ENCODE measurements at places on chromosomes 7 and 10.

DNA sequence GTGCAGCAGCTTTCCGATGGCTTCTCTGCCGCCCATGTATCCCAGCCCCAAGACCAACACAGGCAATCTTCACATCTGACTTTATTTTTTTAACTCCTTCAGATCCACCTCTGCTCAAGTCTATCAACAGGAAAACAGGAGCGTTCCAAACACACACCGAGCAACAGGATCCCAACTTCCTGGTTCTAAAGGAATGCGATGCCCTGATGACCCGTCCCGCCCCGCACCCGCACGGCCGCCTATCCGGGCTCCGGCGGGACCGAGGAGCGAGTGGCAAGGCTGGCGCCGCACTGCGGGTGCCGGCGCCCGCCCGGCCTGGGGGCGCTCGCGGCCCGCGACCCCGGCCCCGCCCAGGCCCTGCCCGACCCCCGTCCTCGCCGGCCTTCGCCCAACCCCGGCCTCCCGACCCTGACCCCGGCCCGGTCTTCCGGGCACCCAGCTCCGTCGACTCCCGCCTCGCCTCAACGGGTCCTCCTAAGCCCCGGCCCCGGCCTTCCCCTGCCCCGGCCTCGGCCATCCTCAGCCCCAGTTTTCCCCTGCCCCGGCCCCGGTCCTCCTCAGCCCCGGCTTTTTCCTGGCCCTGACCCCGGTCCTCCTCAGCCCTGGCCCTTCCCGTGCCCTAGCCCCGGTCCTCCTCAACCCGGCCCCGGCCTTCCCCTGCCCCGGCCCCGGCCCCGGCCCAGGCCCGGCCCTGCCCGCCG is 730 bp downstream of the LARP4B start:
- peak; percentile 11 for DNase-seq

DNA sequence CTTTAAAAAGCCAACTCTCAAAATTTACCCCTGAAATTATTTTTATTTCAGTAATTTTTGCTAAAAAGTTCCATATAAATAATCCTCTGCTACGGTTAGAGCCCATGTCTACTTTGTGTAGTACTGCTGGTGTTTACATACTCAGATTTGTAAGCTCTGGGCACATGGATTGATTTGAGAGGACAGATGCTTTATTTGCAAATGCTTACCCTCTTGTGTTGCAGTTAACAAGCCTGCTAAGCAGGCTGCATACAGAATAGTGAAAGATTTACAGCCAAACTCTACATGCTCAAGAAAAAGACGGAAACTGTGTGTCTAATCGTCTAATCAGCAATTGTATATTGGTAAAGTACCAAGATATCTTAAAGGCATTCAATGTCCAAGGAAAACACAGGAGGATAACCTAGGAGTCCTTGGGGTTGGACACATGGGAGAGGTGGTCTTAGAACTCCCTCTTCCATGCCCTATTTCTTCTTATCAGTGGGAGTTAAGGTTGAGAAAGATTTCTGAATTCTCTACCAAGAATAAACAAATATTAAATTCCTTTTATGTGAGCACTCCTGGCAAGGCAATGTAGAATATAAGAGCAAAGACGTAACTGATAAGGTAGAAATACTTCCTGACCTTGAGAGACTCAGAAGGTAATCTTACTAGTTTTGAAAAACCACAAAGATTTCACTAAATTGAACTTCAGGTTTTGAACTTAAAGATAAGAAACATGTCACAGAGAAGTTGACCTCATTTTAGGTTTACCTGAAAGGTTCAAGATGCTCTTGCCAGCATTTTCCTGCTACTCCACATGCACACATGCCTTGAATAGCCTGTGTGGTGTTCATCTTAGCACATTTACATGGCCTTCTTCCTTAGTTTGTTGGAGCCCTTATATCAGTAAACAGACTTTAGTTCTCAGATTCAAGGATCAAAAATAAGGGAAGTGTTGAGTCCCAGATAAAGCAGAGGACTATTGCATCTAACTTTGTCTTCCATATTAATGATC is 1216.5 kb downstream of the SORCS3 start:
- no peak for DNase-seq

DNA sequence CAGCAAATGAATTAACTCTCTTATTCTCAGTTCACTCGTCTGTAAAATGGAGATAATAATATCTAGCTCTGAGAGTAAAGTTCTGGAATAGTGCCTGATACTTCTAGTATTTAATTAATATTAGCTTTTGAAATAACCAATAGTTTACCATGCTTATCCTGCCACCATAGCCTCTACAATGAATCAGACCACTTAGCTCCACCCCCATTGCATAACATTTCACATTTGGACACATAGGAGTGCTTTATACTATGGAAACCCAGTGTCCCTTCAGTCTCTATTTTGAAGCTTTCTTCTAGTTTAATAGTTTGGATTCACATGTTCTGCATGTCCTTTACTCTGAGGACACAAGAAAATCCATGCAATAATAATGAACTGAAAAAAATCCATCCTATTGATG is 427.3 kb upstream of the C7orf33 start:
- DNase-seq, result no peak

DNA sequence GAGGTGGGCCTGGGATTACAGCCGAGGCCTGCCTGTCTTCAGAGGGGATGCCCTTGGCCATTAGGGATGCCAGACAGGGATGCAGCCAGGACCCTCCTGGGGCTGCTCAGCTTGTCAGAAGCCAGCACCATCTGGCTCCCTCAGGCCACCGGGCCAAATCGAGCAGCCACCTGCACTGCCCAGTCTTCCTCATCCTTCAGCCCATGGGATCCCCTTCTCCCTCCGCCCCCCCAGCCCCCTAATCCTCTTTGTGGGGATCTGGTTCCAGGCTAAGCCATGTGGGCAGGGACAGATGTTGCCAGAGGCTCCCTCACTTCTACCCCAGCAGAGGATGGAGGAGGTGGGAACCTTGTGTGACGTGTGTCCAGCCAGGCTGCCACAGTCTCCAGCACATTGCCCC is 137.4 kb upstream of the PPIF start:
- peak; percentile 91 for DNase-seq

GRCh38 chr10:121680879-121681655 is 82.8 kb upstream of the FGFR2 start:
- DNase-seq, result peak; percentile 72

- DNase-seq, result peak; percentile 7
Measured at GRCh38 chr10:21039721-21040120, 142.6 kb upstream of the NEBL start.

DNA sequence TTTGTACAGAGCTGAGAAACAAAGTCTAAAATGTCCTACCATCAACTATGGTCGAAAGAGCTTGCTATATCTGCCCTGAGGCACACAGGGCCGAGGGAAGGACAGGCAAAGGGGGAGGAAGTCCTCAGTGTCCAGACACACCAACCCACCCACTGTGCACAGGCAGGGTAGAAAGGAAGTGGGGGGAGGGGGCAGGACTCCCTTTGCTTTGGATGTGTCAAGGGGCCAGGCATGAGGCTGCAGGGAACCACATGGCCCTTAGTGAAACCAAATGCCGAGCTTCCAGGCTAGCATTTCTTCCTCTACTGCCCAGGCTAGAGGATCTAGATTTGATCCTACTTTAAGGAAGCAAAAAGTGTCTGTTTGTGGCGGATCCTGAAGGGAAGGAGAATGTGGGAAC is 28.6 kb downstream of the KCNH2 start:
- DNase-seq, result peak; percentile 11

GRCh38 chr7:7639847-7640220 is 718 bp upstream of the UMAD1 start:
- DNase-seq, result no peak

DNA sequence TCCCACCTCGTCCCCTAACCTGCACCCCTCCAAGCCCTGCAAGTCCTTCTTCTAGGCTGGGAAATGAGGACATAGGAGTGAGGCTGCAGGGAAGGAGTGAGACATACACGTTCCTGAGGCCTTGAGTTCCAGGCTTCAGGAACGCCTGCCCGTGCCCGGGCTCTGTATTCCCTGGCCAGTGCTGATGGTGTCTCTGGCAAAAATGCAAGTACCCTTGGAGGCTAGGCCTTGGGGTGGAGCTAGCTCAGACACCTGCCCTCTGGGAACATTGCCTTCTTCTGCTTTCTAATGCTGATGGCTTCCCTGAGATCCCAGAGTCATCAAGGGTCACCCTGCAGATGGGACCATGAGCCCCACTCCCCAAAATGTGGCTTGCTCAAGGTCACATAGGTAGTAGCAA is 76.0 kb downstream of the GRK5 start:
- DNase-seq, result no peak

DNA sequence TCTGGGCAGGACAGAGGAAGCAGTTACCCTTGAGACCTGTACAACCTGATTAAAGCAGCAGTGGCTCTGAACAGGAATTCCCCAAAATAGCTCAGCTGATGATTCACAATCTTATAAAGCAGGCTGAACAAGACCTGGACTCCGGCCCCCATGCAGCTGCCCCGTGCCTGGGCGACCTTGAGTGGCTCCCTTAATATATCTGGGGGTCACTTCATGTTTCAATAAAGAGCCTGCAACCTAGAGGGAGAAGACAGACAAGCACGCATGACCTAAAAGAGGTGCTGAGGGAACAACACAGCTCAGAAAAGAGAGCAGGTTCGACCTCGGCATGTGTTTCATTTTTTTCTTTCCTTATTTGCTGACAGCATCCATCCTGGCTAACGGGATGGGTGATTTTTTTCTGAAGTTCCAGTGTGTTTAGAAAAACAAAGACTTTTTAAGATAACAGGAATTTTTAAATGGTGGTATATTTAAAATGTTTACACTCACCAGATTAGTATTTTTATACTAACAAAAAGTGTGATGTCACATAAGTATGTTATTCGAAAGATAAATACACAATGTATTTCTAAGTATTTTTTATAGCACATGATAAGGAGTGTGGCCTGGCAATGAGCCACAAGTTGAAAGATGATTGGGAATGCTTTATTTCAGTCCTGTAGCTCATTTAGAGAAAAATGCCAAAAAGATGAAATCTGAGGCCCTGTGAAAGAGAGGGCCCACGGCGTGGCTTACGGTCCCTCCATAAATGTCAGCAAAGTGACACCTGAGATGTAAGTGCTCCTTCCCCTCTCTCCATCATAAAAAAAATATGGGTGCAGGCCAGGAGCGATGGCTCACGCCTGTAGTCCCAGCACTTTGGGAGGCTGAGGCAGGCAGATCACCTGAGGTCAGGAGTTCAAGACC is 161.3 kb downstream of the SLIT1 start:
- no peak for DNase-seq

- no peak for DNase-seq
Measured at GRCh38 chr10:5494611-5495010, 4.8 kb downstream of the CALML5 start.

- no peak for DNase-seq
Measured at GRCh38 chr10:64368298-64368697, 847.1 kb downstream of the REEP3 start.

- no peak for DNase-seq
Measured at GRCh38 chr7:70097645-70098044, 499.4 kb downstream of the AUTS2 start.

DNA sequence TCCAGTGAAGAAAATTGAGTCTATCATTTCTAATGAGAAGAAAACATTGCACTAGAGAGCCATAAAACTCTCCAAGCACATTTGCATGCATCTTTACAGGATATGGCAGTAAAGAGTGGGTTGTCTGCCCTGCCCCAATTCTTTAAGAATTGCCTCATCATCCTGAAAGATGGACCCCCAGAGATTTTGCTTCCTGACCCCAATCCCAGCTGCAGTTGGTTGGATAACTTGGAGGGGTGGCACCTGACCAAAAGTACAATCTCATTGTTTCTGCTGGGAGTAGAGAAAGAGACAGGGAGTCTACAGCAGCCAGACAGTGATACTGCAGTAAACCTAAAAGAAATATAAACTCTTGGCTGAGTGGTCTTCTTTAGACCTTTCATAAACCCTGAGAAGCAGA is 49.1 kb upstream of the ADCY1 start:
- no peak for DNase-seq

DNA sequence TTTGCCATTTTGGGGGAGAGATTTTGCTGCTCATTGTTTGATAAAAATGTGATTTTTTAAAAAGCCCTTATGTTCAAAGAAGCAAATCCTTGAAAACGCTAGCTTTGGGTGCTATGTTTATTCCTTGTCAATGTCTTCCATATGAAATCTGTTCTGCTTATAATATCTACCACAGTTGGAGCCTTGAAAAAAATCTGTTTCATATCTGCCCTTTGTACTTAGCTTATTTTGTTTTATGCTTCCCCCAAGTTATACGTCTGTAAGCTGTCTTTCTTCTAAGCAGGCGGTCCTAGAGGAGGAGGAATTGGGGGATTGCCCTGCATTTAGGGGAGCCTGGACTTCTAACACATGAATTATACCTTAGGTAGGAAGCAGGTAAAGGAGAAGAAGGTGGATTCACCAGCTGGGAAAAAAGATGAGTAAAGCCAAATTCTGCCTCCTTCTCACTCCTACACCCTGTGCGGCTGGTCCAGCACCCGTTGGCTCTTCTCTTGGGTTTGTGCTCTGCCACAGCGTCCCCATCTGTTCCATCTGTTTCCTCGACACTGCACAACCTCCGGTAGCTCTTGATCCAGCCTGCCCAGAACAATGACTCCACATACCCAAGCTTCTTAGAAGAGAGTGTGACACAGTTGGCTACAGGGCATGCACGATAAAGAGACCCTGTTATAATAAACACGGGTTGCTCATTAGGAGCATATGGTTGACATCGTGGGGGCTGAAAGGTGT is 31.9 kb upstream of the NEUROD6 start:
- DNase-seq, result no peak

DNA sequence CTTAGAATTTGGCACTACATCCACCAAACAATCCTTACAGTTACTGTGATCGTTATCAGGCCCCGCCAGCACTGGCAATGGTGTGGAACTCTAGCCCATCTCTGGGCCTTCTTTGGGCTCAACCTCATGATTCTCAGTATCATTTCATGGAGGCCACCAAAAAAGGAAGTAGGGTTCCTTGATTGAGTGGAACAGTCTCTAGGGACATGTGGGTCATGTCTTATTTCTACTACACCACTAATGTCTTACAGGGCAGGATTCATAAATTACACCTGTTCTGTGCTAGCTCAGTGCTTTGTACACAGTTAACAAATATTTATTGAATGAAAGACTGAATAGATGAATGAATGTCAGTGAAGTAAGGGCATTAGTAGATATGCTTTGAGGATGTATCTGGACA is 53.9 kb downstream of the AP3M1 start:
- DNase-seq, result no peak

GRCh38 chr10:49367600-49367999 is 28.3 kb downstream of the DRGX start:
- no peak for DNase-seq

GRCh38 chr10:35089611-35090161 is 455 bp downstream of the CUL2 start:
- no peak for DNase-seq

DNA sequence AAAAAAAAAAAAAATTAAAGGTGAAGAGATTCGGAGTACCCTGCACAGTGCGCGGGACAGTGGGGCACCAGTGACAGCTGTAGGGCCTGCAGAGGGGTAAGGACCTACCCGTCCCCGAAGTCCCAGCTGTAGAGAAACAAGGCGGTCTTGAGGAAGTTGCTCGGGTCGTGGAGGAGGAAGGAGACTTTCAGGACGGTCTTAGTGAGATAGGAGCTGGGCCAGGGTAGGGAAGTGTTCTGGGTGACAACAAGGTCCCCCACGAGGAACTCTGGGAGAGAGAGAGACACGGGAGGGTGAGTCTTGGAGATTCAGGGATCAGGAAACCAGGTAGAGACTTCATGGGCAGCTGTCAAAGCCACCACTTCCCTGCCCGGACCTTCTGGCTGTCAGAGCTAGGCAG is 9.7 kb downstream of the TMEM130 start:
- DNase-seq, result no peak
